ENCODE measurements at places on chromosomes 5 and 9.

GRCh38 chr5:73797132-73797510 is 171.1 kb downstream of the ARHGEF28 start:
- no peak for DNase-seq

DNA sequence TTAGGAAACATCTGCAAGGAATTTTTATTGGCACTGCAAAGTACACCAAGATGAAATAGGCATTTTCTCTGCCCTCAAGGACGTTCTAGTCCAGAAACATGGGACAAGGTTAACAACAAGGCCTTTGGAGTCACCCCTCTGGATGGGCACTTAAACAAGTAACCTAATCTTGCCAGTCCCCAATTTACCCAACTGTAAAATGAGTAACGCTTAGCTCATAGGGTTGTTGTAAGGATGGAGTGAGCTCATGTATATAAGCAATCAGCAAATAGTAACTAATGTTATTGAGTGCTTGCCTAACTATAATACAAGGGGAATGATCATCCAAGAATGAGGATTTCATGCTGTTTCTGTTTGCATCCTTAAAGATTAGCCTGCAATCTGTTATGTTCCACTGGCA is 189.3 kb downstream of the PAPPA start:
- no peak for DNase-seq

- DNase-seq = no peak
Measured at GRCh38 chr5:171969288-171969880, 37.1 kb downstream of the FBXW11 start.

DNA sequence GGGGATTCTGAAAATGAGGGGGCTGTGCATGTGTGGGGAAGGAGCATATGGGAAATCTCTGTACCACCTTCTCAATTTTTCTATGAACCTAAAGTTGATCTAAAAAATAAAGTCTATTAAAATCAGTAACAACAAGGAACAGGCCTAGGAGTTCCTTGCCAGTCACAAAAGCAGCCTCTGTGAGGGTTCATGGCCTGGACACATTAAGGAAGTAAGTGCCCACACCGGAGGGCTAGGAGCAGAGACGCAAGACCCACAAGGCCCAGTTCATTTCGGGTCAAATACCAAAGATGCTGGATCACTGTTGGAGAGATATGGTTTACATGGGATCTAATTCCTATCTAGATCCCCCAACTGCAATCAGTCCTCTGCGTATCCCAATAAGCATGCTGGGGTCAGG is 88.4 kb downstream of the SEMA4D start:
- no peak for DNase-seq

- no peak for DNase-seq
Measured at GRCh38 chr9:130793589-130793988, 41.5 kb upstream of the ABL1 start.

- DNase-seq = no peak
Measured at GRCh38 chr5:142600092-142600491, 85.8 kb downstream of the FGF1 start.

DNA sequence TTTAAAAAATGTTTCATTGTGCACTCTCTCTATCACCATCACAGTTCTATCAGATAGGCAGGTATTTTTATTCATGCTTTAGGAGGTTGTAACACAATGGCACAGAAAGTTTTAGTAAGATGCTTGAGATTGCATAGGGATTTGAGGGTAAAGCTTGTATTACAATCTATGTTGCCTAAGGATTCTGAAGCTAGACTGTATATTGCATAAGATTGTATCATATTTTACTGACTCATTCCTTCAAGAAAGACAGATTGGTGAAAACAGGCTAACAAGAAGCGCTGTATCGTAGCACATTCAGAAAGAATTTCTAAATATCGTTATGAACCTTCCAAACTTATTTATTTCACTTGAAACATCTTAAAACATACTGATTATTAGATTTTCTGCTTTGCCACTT is 577.7 kb downstream of the EBF1 start:
- no peak for DNase-seq

DNA sequence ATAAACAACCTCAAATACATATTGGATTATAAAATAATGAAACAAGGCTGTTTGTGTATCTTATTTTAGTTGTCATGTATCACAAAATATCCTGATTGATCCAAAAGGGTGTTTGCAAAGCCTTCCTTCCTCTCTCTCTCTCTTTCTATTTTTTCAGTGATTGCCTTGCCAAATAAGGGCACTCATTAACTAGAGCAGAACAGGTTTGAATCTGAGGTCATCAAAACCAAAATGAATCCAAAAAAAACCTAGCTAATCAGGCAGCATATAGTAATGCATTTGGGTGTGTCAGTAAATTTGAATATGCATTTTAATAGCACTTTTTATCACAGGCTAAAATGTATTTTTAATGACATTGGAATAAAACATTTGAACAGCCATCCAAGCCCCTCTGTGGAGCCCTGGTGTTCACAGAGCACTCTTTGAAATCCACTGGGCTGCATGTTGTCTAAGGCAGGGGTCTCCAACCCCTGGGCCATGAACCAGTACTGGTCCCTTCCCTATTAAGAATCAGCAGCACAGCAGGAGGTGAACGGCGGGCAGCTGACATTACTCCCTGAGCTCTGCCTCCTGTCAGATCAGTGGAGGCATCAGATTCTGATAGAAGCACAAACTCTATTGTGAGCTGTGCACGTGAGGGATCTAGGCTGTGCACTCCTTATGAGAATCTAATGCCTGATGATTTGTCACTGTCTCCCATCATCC is 171.8 kb upstream of the RAI14 start:
- no peak for DNase-seq

DNA sequence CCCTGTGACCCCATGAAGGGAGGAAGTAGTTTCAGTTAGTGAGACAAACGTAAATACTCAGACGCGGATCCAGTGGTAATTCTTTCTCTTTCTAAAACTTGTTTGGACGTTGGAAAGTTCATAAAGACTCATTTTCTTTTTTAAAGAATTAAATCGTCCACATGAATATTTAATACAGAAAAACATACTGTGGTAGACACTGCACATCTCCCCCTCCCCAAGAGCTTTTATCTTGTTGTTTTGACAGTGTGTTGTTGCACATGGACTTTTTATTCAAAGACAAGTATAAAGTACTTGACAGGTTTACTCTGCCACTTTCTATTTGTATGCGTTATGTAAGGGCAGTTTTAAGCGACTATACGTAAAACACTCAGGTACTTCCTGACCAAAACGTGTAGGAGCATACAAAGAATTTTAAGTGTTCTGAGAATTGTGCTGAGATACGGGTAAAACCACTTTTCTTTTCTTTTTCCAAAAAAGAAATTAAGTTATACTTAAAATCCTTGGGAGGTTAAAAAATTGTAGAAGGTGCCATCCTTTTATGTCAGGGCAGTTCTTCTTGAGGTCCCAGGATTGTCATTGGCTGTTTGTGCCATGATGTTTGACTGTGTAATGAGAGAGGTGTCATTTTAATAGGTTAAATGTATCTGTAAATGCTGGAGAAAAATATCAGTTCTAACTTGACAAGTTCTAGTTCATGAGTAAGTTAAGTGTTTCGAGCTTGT is 1.3 kb downstream of the NIPBL start:
- DNase-seq = peak; percentile 14

DNA sequence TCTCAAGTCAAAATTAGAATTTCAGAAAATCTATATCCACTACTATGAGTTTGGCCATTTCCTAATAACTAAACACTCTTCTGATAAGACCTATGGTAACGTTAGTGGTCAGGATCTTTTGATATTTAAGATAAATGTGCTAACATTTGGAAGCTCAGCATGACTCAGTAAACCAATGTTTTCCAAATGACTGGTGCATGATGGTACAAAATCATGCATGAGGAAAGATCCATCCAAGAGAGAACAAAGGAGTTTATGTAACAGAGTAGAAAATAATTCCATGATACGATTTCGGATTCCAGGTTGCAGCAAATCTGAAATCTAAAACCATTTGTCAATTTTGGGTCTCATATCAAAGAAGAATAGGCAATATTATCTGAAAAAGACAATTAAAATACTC is 279.2 kb downstream of the NSG2 start:
- no peak for DNase-seq

DNA sequence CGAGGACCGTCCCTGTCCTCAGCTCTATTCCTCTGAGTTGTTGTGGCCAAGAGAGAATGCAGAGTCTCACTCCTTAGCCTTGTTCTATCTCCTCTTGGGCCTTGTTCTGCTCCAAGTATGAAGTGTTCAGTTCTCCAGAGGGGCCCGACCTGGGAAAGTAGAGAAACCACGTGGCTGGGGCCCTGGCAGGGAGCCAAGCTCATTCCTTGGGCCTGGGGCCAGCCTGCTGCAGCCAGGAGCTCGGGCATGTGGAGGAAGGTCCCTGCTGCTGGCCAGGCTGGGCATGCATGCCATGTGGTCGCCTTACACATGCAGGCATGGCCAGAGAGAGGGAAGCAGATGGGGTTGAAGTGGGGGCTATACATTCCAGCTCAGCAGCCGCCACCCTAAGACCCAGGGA is 60.7 kb downstream of the COL27A1 start:
- peak; percentile 57 for DNase-seq

DNA sequence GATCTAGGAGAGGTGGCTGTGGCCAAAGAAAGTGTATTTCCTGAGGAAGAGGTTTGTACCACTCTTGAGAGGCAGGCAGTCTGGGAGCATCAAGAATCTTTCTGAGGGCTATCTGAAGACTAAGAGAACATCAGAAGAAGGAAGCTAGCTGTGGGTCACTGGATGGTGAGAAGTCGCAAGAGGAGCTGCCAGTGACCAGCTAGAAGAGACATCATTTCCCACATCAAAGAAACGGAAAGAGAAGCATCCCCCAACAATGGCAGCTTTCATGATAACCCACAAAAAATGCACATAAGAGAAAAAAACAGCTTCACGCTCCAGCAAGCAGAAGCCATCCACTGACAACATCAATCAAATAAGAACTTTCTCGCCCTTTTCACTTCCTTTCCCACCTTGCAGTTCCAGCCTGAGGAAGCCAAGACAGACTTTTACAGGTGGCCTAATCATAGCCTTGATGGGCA is 25.0 kb upstream of the CEP78 start:
- DNase-seq = no peak

- no peak for DNase-seq
Measured at GRCh38 chr5:66947458-66947857, 249.1 kb downstream of the CD180 start.

- DNase-seq = no peak
Measured at GRCh38 chr5:26847041-26847736, 191.2 kb downstream of the CDH9 start.

DNA sequence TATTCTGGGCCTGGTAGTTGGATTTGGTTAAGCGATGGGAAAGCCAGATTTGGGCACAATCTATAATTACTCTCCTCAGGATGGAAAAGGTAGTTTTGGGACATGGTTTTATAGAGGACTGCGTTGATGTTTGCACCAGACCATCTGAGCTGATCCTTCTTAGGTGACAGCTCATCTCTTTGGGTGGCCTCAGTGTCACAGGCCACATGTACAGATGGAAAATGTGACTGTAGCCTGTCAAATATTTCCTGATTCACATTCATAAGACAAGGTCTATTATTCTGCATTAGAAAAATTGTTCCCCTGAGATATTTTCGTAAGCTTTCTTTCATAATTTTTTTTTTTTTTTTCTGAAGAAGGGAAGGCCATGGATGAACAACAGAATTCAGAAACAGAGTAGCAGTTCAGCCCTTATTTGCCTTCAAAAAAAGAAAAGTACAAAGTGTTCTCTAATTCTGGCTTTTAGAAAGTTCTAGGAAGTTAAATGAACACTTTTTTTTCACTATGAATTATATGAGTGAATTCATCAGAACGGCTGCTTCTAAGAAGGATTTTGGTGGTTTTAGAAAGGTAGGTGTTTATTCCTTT is 81.0 kb downstream of the NNT start:
- no peak for DNase-seq

GRCh38 chr5:71563161-71563560 is 24.0 kb upstream of the MCCC2 start:
- DNase-seq = no peak

DNA sequence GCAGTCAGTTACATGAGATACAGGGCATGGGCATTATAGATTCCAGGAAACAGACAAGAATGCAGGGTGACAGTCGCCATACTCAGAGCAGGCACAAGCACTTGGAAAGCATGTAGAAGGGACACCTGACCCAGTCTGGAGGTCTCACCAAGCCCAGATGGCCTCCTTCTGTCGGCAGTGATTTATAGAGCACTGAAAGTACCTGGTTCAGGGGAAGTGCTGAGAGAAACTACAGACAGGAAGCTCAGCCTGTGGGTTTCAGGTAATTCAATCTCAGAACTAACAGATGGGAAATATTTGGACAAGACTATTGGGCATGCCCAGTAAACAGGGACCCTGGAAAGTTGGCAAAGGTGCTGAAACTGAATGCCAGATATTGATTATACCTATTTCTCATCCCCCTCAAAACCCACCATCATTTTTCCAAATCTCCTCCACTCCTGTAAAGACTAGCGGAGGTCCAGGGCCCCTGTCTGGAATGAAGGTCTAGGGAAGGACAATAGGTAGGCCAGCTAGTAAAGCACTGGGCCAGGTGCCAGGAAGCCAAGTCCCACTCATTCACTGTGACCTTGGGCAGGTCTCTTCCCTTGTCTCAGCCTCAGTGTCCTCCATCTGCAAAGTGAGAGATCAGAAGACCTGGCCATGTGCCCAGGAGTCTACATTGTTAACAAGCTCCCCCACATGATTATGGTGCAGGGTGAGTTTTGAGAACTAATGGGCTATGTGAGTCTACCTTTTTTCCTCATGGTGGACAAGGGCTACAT is 26.9 kb downstream of the KLHL3 start:
- no peak for DNase-seq

- no peak for DNase-seq
Measured at GRCh38 chr5:144582066-144582465, 411.4 kb downstream of the KCTD16 start.

DNA sequence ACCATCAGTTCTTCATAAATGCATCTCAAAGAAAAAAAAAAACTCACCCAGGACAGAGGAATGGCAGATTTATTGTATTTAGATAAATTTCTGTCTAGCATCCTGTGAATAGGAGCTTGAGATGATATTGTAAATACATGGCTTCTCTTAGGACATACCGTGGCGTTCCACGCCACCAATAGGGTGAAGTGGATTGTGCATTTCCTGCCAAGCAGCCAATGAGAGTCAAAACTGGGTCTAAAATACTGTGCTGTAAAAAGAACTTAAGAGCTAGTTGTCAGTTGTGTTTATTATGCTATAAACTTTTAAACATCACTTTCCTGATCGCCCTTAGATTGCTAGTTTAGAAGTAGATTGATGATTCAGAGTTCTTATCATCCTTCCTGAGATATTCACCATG is 20.9 kb upstream of the TRPM6 start:
- no peak for DNase-seq

DNA sequence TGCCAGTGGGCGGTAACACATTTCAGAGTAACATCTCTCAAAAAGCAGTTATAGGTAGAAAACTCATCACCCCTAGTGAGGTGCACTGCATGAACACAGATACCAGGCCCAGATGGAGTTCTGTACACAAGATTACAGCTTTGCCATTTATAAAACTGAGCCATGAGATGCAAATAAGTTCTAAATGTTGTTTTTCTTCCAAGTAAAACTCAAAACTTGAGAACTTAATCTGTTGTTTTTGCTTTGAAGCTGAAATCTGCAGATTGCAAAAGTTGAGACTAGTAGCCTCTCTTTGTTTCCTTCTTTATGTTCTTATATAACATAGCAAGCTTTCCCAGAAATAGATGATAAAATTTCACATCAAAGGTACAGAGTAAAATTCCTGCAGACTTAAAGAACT is 434.1 kb downstream of the PLK2 start:
- DNase-seq = no peak

- DNase-seq = peak; percentile 98
Measured at GRCh38 chr5:72955143-72955767, 586 bp upstream of the FCHO2 start.

Data from right kidney (tissue), 9 donors.